ENCODE measurements at places on chromosomes 2 and 18. TPM values are rescaled to one million over a fixed set of nuclear protein-coding genes. Genes with fewer than 3 reads are reported as not detected.

The CYP27C1 gene
- not detected for total RNA-seq

The IL36G gene
- total RNA-seq: not detected

The CFAP210 gene
- not detected for total RNA-seq

The VRK2 gene
- 17.1 TPM for total RNA-seq

The TSPYL6 gene
- total RNA-seq: not detected

The GCKR gene
- total RNA-seq: 0.34 TPM

The EFR3B gene
- 0.50 TPM for total RNA-seq

The MBD5 gene
- 7.0 TPM for total RNA-seq

The RNU2-63P gene
- not detected for total RNA-seq

The CD8B2 gene
- total RNA-seq: not detected

The ITGAV gene
- 30.8 TPM for total RNA-seq

The CENPA gene
- 23.4 TPM for total RNA-seq
